Effector CD8-positive, alpha-beta T cell (primary cell): ENCODE measurements at places on chromosomes 3 and 15.

DNA sequence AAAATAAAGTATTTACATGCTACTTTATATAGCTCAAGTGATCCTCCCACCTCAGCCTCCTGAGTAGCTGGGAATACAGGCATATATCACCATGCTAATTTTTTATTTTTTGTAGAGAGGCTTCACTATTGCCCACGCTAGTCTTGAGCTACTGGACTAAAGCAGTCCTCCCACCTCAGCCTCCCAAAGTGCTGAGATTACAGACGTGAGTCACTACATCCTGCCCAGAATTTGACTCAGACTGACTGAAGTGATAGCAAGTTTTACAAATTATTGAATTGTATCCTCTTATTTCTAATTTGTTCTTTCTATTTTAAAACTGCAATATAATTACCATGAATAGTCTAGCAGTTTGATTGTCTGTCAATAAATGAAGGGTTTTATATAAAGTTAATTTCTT lies 210.3 kb upstream of the CGNL1 start:
- no peak for DNase-seq

DNA sequence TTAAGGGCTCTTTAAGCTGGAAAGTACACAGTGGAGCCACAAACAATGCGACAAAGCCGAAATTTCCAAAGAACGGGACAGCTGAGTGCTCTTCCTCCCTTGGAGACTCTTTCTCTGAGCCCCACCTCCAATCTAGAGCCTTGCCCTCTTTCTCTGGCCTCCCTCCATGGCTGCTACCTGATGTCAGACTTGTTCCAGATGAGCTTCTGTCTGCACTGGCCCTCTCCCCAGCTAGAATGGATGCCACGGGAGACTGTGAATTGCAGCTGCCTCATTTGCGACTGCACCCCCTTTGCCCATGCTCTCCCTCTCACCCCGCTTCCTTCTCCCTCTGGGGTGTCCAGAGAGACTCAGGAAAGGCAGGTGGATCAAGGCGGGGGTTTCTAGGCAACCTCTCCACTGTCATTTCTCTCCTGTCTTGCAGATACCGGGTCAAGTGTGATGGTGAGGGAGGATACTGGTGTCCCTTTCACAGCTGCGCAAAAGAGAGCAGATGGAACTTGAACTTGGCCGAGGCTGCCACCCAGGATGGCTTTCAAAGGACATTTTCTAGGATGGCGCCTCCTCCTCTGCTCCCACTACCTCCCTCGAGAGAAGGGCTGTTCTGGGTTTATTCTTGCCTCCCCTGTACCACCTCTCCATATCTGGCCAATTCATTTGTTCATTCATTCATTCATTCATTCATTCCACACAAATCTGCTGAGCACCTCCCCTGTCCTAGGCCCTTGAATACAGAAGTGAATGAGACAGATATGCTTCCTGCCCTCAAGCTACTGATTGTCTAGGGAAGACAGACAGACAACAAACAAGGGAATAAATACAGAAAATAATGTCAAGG lies 12.8 kb downstream of the ATP2B2 start:
- no peak for DNase-seq

GRCh38 chr3:41726891-41727290 lies 235.0 kb downstream of the ULK4 start:
- no peak for DNase-seq

DNA sequence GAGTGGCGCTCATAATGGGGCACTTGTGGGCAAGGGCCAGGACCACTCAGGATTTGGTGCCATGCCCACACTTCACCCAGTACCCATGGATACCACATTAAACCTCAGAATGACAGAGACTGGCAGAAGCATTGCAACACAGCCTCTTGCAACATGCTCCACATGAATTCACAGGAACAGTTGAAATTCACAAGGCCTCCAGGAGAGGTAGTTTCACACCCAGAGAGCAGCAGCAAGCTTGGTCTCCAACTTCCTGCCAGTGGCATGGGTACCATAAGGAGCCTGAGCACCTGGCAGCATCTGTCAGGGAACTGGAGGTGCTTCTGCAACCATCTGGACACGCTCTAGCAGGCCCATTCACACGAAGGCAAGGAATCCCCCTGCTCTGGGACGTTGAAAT lies 101.0 kb downstream of the OSBPL10 start:
- DNase-seq = no peak

DNA sequence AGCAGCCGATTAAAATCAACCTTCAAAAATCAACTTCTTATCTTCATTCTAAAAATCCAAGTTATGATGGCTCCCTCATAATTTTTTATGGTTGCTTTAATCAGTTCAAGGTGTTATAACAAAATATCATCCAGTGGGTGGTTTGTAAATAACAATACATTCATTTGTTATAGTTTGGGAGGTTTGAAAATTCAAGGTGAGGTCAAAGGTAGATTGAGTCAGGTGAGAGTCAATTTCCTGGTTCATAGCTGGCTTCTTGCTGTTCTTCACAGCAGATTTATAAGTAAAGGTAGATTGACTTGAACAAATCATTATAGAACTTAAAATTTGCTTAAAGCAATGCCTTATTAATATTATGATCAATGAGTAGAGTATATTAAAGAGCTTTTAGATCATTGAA lies 192.8 kb downstream of the CADM2 start:
- DNase-seq = no peak

DNA sequence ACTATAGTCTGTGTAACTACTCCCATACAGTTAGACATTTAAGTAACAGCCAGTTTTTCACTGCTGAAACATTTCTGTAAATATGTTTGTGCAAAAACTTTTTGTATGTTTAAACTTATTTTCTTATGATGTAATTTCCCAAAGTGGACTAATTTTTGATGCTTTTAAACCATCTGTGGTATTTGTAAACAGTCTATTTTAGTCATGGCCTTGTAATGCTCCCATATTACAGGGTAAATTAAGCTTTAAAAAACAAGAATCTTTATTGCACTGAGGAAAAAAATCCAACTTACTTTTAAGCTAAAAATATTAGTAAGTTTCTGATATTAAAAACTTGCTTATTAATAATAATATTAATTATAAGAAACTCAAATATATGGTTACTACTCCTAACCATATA lies 13.5 kb downstream of the CCDC14 start:
- DNase-seq = no peak
